Cerebellar nuclear complex (tissue), 1 donor: ENCODE measurements at places on chromosomes 16 and 17.

DNA sequence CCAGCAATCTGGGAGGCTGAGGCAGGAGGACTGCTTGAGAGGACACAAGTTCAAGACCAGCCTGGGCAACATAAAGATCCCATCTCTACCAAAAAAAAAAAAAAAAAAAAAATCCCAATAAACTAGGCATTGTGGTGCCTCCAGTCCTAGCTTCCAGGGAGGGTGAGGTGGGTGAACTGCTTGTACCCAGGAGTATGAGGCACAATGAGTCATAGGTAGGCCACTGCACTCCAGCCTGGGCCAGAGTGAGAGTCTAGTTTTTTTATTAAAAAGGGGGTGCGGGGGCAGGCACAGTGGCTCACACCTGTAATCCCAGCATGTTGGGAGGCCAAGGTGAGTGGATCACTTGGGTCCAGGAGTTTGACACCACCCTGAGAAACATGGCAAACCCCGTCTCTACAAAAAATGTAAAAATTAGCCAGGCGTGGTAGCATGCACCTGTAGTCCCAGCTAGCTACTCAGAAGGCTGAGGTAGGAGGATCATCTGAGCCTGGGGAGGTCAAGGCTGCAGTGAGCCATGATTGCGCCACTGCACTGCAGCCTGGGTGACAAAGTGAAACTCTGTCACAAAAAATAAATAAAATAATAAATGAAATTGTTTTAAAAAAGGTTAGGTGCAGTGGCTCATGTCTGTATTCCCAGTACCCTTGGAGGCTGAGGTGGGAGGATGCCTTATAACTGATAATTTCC, 7.8 kb upstream of the CHST6 start:
- no peak for DNase-seq

DNA sequence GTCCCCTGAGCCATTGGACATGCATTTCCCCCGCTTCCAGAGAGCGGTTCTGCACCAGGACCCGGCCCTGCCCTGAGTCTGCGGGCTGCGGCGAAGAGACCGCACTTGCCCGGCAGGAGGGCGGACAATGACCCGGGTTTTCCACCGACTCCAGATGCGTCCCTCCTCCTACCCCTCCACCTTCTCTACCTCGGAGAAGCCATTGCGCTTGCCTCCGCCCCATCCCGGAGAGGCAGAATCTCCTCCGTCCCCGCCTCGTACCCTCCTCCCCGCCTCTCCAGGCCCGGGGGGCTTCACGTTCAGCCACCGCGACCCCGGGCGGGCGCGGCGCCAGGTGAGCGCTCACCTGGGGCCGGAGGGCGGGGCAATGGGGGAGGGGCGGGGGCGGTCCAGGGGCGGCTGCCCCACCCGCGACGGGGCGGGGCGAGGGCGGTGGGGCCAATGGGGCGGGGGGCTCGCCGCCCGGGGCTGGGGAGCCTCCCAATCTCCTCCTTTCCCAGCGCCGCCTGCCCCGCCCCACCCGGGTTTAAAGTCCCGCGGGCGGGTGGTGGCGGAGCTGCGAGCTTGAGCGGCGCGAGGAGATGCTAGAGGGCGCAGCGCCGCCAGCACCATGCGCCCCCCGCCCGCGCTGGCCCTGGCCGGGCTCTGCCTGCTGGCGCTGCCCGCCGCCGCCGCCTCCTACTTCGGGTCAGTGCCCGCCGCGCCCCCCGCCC, at the start of gene WNT9B:
Gene WNT9B (plus strand): TSS at position 555 of the 713 bp plus-strand sequence. CDS start 56 bp downstream, at position 611.
- no peak for DNase-seq

- DNase-seq, result no peak
Measured at GRCh38 chr17:72614476-72614870, 478.0 kb downstream of the SLC39A11 start.

DNA sequence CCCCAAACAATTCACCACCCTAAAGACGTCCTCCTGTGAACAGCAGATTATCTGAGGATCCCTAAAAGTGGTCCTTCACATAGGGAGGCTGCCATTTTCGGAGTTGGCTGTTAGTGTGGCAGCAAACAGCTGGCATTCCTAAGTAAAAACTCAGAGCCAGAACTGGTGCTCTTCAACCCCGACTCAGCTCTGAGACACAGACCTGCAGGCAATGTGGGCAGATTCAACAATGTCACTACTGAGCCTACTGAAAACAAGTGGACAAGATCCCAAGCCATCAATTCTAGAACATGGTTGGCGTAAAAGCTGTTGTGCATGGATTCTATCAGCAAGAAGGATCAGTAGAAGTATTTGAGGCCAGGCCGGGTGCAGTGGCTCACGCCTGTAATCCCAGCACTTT, 247.2 kb downstream of the NTN1 start:
- no peak for DNase-seq

DNA sequence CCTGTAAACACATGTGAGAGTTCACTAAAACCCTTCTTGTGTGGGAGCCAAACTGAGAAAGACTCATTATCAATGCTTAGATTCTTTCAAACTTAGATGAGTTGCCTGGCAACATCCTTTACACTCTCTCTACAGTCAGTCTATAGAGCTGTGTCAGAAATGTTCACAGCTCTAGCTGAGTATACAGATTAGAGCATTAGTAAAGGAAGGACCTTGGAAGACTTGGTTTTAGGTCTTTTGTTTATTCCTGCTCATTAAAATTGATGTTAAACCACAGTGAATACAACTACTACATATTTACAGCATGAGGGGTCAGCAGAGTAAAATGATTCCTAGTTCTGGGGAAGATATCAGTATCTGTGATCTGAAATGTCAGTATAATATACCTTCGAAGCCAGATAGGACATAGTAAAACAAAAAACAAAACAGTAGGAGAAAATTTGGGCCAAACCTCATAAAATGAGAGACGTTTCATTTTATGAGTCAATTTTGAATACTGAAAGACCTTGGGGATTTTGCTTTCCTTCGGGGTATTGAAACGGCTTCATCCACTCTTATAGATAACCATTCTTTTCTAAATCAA, 186.0 kb downstream of the TANC2 start:
- DNase-seq, result no peak

DNA sequence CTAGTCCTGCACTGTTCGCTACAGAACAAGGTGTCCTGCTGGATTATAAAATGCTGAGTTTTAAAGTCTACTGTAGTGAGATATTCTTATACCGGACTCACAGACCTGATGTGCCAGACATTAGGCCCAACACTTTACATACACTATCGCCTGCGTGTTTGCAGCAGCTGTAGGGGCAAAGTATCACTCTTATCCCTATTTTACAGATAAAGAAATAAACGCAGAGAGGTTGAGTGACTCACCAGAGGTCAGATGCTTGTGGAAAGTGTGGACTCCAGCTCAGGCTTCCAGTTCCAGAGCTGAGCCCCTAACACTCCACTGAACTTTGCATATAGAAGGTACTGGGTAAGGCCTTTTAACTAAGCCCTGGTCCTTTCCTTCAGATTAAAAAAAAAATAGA, 47.4 kb downstream of the PLXDC1 start:
- DNase-seq, result no peak

GRCh38 chr16:11679250-11679649, 11.0 kb downstream of the SNN start:
- DNase-seq, result peak; percentile 41

DNA sequence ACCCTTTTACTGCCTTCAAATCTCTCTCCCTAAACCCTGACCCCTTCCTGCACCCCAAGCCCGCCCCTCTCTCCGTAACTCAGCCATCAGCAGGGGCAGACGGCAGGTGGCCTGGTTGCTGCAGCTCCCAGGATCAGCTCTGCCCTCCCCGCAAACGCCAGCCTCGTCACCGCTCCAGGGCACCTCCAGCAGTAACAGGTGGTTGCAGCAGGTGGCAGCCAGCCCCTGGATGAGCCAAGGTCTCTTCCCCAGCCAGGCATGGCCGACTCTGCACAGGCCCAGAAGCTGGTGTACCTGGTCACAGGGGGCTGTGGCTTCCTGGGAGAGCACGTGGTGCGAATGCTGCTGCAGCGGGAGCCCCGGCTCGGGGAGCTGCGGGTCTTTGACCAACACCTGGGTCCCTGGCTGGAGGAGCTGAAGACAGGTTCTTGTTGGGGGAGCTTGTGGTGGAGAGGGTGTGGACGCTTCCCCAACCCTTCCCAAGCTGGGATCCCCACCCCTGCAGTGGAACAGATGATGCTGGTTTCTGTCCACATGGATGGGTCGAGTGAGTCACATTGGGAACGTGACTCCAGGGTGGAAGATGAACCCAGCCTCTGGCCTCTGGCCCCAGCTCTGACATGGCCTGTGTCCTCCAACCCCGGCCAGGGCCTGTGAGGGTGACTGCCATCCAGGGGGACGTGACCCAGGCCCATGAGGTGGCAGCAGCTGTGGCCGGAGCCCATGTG, 558 bp downstream of the HSD3B7 start:
- DNase-seq, result no peak

DNA sequence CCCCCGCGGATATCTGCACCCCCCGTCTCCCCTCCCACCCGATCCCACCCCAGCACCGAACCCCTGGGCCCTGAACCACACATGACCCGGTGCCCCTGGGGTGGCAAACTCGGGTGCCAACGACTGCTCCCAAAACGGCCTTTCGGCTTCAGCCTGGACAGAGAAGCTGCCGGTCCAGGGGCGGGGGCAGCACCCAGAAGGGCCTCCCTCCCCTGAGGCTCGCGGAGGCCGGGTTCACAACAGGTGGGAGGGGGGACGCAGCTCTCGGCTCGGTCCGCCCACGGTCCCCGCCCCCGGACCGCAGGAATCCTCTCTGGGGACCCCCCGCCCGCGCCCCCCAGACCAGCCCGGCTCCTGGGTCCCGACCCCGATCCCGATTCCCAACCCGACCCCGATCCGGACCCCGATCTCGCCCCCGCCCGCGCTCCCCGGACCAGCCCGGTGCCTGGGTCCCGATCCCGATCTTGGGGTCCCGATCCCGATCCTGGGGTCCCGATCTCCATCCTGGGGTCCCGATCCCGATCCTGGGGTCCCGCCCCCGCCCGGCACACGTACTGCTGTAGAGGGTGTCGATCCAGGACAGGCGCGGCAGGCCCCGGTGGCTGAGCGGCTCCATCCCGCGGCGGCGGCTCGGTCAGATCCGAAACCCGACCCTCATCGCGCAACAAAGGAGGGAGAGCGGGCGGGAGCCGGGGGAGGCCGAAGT, 516 bp downstream of the ABR start:
- no peak for DNase-seq

DNA sequence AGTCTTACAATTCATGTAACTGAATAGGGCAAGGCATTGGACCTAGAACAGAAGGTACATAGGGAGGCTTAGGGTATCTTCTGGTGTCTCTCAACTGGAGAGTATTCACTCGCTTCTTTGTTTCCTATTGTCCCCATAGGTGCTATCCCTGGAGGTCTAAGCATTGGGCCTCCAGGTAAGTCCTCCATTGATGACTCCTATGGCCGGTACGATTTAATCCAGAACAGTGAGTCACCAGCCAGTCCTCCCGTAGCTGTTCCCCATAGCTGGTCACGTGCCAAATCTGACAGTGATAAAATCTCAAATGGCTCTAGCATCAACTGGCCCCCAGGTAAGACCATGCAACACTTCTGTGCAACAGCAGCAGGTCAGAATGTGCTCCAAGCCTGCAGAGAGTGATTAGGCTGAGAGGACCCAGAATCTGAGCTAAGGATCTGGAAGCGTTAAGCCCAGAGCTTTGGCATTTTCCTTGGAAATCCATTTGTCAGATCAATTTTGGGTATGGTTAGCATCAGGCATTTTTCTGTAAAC, 35.7 kb downstream of the TMC6 start:
- no peak for DNase-seq

GRCh38 chr16:69476920-69477443, 52.6 kb downstream of the CYB5B start:
- DNase-seq, result no peak

DNA sequence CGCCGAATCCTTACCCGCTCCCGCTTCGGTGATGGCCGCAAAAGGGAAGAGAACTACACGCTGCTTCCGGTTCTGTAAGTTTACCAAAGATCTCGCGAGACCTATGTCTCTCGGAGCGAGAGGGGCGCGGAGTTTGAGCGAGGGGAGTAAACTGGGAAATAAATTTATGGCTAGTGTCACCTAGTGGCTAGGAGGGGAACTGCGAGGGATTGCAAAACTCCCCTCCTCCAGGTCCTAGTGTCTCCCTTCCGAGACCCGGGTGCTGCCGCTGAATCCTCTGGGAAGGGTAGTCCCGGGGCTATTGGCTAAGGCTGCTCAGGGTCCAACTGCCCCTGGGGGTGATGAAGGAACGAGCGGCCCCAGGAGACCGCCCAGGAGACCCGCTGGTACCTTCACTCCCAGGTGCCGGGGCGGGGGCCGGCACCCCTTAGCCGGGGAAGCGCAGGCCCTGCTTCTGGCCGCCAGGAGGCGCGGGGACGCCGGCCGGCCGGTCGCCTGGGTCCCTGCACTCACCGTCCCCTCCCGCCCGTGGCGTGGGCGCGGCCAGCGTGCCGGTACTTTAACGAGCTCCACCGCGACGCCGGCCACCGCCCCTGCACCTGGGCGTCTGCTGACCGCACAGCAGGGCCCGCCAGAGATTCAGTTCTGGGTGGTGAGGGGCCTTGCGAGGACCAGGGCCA, at the start of gene RPL26:
Gene RPL26 (minus strand): TSS at position 51 of the 680 bp plus-strand sequence. CDS start 883 bp downstream, outside the sequence.
- DNase-seq, result peak; percentile 71

- no peak for DNase-seq
Measured at GRCh38 chr16:13291591-13292333, 390.4 kb downstream of the SHISA9 start.

GRCh38 chr16:5722116-5722619, 624.6 kb upstream of the EEF2KMT start:
- DNase-seq, result no peak

DNA sequence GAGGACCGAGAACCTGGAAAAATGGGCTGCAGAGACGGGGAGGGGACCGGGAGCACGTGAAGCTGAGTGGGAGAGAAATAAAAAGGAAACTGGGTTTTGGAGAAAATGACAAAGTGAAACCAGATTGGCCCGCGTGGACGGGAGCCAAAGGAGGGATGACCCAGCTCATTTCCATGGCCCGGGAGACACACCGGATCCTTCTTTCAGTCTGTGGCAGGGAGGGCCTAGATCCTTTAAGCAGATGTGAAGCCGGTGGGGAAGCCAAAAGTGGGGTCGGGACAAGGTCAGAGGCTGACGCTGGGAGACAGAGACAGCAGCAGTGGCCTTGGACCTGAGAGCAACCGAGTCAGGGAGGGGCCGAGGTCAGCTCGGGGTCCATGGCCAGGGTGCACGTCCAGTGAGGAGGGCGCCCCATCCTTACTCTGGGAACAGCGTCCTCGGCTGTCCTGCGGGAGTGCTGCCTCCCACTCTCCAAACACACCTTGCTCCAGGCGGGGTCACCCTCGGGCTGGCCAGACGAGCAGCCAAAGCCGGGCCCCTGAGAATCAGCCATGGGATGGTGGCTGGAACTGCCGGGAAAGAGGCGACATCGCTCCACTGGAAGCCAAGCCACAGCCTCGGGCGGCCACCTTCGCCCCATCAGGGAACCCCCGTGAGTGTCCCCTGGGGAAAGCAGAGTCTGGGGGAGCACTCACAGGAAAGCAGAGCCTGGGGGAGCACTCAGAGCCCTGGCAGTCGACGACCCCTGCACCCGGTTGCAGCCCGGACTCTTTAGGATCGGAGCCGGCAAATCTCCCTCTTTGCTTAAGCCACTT, 17.3 kb downstream of the CA5A start:
- no peak for DNase-seq

GRCh38 chr16:53664724-53665345, 38.8 kb downstream of the RPGRIP1L start:
- no peak for DNase-seq
